ENCODE measurements at places on chromosomes 11 and 22. TPM values are rescaled to one million over a fixed set of nuclear protein-coding genes. Genes with fewer than 3 reads are reported as not detected.

DNA sequence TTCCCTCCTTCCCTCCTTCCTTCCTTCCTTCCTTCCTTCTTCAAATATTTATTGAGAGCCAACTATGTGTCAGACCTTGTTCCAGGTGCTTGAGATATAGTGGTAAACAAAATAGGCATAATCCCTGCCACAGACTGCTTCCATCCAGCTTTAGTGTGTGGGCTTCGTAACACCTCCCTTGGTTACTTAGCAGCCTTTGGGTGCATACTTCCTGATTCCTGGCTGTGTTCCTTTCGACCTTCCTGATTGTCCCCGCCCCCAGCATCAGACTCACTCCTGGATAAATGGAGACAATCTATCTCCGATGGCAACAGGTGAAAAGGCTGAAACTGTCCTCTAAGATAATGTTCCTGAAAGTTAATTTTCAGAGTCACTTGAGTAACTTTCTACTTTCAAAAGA is 13.5 kb downstream of the CCDC81 start:
- no peak for DNase-seq

A4GALT gene
- 1.3 TPM for total RNA-seq

DNA sequence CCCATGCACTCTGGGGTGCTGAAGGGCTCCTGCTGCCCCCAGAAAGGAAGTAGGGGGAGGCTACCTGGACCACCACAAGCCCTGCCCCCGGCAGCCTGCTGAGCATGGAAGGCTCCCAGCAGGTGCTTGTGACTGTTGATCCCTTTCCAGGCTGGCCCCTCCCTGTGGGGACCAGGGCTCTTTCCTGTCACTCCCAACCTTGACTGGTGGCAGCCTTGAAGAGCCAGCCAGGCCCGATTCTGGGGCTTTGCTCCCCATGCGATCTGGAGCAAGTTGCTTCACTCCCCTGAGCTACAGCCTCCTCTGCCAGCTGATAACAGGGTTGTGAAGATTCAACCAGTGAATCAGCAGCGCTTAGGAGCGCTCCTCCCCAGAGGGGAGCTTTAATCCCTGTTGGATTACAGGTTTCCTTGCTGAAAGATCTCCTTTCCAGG is 4.6 kb upstream of the CST6 start:
- DNase-seq: no peak

GRCh38 chr11:118619444-118620197 is 12.2 kb downstream of the PHLDB1 start:
- no peak for DNase-seq

DNA sequence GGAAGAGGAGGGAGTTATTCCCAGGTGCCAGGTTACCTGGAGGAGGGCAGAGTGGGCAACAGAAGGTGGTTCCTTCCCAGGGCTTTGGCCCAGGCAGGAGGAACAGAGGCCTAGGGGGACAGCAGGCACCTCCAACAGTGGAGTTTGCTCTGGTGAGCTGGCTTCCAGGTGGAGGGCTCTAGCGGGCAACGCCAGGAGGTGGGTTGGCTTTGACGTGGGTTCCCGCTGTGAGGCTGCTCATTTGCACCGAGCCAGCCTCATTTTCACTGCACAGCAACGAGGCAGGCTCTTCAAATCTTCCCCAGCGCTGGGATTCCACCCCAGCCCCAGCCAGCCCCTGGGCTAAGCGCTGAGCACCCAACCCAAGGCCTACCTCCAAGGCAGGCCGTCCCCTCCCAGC is 8.1 kb downstream of the IGSF9B start:
- no peak for DNase-seq

GRCh38 chr22:20399866-20400605 is 6.1 kb downstream of the ZNF74 start:
- no peak for DNase-seq

DNA sequence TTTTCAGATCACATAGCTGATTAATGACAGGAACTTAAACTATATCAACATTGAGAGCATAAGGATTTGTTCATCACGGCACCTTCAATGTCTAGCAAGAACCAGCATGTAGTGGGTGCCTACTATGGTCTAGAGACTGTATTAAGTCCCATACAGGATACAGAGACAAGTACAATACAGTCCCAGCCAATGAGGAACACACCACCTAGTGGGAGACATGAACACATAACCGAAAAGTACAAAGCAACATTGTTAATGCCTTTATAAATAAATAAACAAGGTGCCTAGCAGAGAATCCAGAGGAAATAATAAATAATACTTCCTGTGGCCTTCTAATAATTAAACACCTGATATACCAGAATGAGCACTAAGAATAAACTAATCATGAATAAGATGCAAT is 87.7 kb upstream of the OPCML start:
- DNase-seq: no peak

DNA sequence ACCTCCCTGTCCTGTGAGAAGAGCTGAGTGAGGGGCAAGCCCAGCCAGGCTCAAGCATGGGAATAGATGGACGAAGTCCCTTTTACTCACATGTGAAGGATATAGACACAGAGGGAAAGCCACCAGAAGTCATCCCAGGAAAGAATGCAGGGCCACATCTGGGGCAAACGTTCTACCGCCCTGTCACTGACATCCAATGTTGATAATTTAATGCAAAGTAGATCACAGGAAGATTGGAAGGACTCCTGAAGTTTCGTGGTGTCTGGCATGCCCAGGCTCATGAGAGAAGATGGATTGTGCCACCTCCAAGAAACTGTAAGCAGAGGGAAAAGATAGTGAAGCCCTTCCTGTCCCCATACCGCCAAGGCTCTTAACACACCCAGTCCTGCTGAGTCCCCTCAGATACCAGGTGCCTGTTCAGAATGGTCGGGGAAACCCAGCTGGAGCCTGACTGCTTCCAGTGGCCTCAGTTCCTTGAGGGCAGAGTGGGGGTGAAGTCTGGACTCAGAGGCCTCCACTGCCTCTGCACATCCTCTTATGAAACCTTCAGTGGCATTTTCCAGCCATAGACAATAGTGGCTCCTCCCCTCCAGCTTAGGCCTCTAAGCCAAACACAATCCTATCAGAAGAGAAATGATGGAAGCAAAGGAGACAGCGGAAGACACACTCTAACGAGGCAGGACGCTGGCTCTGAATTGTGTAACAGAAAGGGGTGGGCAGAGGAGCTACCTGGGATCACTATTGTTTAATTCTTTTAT is 7.5 kb upstream of the STK33 start:
- no peak for DNase-seq

DNA sequence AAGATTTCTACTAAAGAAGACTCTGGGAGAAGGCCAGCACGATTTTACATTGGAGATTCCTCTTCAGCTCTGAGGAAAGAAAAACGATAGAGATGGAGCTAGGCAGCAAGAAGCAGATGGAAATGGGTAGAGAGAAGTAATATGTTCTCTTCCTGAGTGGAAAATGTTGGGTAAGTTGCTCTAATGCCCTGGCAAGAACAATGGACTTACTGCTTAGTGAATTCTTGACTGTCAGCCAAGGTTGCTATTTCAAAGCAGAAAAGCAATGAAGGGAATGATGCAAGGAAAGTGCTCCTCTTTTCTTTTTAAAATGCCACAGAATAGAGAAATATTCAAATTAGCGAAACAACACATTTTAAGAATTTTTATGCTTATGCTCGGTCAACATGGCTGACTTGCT is 38.4 kb upstream of the CWF19L2 start:
- no peak for DNase-seq

DNA sequence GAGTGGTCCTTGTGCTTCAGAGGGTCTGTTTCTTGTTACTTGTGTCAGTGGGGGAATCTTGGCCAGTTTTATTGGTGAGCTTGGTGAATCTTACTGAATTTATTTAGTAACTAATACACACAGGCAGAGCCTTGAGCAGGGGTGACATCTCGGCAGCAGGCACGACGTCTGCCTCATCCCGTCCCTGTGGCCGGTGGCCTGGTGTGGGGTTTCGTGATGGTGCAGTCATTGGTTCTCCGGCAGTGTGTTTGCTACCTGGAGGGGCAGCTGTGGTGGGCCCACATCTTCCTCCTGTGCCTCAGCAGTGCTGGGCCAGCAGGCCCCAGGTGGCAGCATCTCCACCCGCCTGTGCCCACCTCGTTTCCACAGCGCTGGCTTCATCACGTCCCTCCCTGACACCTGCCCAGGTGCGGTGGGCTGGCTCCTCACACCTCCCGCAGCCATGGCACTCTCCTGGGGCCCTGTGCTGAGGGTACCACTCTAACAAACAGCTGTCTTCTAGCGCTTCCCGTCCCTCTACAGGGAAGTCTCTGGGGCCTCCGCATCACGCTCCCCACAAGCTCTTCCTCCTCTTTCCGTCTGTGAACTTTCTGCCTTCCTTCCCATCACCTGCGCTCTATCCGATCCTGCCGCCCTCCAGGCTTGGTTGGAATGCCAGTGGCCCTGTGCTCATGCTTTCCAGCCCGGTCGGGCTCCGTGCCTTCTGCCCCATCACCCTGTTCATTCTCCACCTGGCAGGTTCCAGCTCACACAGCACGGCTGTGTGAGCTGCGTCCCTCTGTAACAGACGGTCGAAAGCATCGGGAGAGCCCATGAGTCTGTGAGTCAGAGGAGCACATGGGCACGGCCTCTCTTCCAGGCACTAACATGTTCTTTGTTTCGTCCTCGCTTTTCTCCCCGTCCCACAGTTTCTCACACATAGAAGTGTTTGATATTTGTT is 203.4 kb downstream of the TBC1D22A start:
- DNase-seq: no peak

STK33 gene
- total RNA-seq: 10.5 TPM

- no peak for DNase-seq
These were observed 27.2 kb downstream of the PPFIBP2 start for GRCh38 chr11:7540830-7541555.

POU2AF2 gene
- 1.0 TPM for total RNA-seq

DNA sequence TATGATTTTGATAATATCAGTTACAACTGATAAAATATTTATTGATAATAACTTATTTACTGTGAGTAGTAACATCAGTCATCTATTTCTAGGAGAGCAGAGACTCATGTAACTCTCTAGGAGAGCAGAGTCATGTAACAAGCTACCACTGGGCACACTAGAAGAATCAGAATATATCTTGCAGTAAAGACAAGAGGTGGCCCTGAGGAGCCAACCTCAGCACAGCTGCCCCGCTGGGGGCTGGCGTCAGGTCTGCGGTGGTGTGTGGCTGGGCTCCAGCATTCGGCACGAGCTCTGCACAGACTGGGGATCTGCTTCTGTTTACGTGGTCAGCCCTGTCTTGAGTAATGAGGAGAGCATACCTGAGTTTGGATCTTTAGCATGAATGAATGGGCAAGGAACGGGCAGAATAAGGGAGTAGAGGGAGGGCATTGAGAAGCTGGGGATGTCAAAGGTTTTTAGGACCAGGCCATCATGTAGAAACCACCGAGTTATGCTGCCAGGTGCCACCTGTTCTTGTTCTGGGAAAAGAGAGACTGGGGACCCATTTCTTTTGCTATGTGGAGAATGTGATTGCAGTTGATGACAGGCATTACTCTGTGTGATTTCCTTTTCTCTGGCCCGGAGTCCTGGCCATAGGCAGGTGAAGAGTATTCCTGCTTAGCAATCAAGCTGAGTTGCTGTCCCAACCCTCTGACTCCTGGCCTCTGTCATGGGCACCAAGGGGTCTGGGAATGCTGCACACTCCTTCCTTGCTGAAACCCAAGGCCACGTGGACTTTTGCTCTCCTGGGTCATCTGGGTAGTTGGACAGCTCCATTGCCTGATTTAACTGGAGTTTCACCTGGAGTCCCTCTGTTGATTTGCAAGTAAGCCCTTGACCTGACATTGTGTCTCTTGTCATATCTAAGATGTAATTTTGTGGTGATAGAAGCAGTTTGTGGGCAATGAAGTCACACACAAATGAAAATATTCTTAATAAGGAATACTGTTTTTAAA is 50.9 kb upstream of the HEPHL1 start:
- no peak for DNase-seq

VWA5A gene
- 6.0 TPM for total RNA-seq

DNA sequence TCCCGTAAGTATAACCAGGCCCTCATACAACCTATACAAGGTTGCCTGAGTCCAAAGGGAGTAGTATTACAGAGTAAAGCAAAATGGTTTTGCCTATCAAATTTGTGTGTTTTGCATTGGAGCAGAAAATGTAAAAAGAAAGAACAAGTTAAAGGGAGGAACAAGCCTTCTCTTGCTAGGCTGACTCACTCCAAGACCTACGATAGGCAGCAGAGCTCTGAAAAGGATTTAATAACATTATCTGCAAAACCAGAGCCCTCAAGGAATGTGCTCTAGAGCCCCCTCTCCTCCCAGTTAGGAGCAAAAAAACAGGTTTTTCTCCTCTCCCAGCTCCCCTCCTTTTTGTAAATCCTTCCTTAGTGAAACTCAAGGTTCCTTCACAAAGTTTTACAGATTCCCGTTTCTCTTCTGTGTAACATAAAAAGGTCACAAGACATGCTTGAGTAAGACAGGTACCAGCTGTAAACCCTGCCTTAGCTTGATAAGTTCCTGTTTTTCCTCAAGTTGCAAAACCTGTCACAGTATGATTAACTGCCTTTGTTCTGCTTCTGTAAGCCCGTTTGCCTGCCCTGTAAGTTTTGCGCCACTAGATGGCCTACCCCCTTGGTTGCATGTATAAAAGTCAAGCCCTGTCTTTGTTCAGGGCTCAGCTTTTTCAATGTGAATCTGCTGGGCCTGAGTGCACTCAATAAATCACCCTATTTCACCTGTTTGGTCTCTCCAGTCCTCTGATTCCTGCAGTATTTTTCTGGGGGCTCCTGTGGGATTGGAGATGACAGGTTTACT is 498.2 kb downstream of the KCNA4 start:
- no peak for DNase-seq

- DNase-seq: no peak
These were observed 19.9 kb downstream of the IFT27 start for GRCh38 chr22:36756031-36756430.

C11orf16 gene
- total RNA-seq: 2.9 TPM

GRCh38 chr11:29017941-29018340 is 909.8 kb downstream of the METTL15 start:
- DNase-seq: no peak

- DNase-seq: no peak
These were observed 208.1 kb downstream of the DBX1 start for GRCh38 chr11:19952116-19952605.

DNA sequence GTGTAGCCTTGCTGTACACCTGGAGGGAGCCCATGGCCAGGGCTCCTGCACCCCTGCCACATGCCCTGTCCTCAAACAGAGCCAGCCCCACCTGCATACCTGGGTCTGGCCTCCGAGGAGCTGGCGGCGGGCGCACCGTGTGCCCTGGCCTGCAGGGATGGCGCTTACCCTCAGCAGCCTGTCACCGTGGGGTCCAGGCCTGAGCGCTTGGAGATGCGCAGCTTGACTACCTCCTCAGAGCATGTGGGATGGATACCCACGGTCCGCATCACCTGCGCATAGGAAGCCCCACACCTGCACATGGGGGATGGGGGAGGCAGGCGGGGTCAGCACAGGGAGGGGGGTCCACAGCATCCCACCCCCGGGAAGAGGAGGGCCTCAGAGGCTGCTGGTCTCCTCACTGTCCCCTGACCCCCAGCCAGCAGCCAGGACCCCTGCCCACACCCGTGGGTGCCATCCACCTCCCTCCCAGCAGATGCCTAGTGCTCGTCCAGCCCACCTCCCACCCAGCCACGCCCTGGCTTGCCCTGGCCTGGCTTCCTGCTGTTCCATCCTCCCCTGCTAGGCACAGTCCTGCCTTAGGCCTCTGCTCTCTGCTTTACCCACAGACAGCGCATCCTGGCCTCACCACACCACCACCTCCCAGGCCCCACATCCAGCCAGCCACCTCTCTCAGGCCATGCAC is 22.4 kb upstream of the GNB1L start:
- no peak for DNase-seq

SLC6A5 gene
- total RNA-seq: 0.05 TPM

TSPAN18 gene
- total RNA-seq: 2.2 TPM

GLB1L3 gene
- total RNA-seq: 0.71 TPM
